Muscle of leg (tissue), 16 donors: ENCODE measurements at places on chromosomes 3 and 15. TPM values are rescaled to one million over a fixed set of nuclear protein-coding genes. Genes with fewer than 3 reads are reported as not detected.

The VIPR1 gene
- total RNA-seq = 1.2 TPM

The GHSR gene
- total RNA-seq = not detected

The DPPA2 gene
- not detected for total RNA-seq

The TMEM266 gene
- total RNA-seq = 0.13 TPM
